ENCODE measurements at places on chromosomes 5 and 9.

DNA sequence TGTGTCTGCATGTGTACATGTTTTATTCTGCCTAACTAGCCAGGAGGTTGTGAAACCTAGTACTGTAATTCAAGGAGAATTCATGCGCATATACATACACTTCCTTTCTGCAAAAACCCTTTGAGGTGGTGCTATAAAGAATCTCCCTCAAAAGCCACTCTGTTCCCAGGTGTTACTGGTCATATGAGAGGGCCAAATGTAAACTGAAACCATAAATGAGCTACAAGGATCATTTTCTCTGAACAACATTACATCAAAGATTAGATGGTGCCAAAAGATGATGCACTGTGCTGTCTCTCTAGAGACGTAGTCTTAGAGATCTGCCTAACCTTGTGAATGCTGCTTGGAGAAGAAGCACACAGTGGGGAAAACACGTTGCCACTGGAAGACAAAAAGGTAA is 15.7 kb downstream of the NREP start:
- peak; percentile 68 for DNase-seq

DNA sequence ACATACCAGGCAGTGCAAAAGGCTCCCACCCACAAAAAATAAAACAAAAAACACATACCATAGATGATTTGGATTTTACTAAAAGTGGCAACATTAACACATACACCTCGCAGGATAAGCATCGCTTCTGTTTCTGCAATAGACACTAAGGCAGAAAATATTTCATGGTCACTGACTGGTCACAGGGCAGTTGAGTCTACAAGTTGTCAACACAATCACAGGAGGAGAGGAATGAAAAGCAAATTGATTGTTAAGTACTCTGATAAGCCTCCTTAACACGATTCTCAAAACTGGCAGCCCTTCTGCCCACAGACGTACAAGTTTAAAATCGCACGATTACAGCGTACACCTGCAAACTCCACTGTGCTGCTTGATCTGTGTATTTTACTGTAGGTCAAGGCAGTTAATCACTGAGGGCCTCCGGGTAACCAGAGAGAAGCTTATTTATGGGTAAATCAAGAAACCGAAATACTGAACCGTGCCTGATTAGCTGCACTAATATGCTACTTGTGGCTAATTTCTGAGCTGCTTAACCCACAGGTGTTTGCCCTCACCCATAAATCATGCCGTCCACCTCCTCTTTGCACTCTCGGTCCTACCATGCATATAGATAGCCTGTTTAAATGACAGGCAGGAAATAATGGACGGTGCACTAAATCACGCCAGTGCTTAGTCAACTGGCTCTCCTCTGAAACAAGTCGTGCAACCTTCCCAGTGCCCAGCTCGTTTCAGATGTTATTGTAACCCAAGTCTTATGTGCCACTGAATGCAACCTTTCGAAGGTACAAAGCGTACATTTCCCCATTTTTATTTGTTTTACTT is 659.4 kb upstream of the ADAMTS16 start:
- no peak for DNase-seq

DNA sequence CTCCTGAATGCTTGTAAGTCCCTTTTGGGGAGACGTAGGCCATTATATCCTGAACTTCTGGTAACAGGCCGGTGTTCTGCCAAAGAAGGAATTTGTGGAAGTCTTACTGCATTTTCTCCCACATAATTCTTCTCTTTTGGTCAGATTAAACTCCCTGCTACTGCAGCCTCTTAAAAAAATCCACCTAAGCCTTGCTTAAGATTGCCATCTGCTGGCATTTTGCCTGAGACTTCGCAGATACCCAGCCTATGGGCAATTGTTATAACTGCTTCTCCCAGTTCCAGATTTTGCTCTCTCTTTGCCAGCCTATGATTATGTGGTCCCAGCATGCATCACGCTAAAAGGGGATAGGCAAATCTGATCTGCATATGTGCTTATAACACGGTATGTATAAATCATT is 391.6 kb upstream of the CHD1 start:
- no peak for DNase-seq

GRCh38 chr5:139670369-139671095 is 22.4 kb downstream of the CXXC5 start:
- no peak for DNase-seq

GRCh38 chr5:135800656-135801055 is 33.8 kb upstream of the SLC25A48 start:
- no peak for DNase-seq

DNA sequence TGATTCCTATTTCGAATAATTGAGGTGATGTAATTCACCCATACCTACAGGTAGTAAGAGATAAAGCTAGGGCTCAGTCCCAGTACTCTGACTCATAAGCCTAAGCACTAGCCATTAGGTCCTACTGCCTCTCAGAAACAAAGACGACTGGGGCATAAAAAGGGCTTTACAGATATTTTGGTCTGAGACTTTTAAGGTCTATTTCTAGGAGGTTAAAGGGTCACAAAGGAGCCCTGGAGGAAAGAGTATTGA is 69.8 kb downstream of the SGCD start:
- DNase-seq = no peak

DNA sequence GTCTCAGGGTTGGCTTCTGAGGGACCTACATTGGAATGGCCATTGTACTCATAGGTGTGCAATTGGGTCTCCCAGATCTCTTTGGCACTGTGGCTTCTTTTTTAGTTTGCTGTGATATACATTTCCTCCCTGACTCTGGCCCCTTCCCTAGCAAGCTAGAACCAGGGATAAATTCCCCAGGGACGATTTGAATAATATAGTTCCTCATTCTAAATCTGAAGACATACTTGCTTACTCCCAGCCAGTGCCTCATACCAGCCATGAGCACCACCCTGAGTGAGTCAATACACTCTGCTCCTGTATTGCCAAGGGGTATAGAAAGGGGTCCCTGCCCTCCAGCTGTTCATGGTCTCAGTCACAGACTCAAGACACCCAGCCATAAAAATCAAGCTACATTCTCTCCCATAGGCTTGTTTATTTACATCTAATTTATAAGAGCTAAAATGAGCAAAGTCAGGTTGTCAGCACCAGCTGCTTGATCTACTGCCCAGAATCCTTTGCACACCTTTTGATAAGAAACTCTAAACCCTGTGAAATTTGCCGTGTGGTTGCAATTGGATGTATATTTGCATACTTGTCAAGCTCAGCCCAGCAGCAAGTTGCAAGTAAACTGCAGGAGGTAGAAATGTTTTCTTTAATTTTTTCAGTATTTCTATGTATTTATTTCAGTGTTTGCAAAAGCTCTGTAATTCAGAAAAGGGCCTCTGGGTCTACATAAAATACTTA is 219.9 kb upstream of the IRX1 start:
- DNase-seq = no peak

- no peak for DNase-seq
These were observed 65.3 kb upstream of the TGFBR1 start for GRCh38 chr9:99039505-99040182.

DNA sequence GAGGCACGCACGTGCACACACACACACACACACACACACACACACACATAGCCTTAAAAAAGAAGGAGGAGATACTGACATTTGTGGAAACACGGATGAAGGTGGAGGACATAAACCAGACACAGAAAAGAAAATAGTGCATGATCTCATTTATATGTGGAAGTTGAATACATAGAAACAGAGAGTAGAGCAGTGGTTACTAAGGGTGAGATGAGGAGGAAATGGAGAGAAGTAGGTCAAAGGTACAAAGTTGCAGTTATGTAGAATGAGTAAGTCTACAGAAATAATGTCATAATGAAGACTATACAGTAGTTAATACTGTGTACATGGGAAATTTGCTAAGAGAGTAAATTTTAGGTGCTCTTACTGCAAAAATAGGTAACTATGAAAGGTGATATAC is 412.2 kb upstream of the CDH9 start:
- no peak for DNase-seq

GRCh38 chr9:106069241-106069640 is 374.9 kb downstream of the TMEM38B start:
- no peak for DNase-seq

GRCh38 chr9:86795047-86795442 is 152.3 kb downstream of the GAS1 start:
- DNase-seq = no peak

DNA sequence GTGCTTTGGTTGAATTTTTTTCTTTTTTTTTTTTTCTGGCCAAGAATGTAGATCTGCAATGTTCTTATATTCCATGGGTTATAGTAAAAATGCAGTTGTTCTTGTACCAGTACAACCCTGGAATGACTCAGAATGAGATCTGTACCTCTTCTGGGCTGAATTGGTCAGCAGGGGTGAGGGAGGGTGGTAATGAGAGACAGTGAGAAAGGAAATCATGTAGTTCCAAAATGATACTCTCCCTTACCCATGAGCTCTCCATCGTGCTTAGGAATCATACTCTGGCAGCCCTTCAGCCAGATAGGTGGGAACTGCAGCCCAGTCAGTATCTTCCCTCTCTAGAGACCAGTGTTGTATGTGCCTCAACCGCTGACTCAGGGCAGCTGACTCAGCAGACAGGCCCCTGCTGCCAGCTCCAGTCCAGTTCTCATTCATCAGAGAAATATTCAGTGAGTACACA is 2.1 kb upstream of the GLIS3 start:
- DNase-seq = no peak

- no peak for DNase-seq
These were observed 30.5 kb downstream of the GRIA1 start for GRCh38 chr5:153520952-153521351.

DNA sequence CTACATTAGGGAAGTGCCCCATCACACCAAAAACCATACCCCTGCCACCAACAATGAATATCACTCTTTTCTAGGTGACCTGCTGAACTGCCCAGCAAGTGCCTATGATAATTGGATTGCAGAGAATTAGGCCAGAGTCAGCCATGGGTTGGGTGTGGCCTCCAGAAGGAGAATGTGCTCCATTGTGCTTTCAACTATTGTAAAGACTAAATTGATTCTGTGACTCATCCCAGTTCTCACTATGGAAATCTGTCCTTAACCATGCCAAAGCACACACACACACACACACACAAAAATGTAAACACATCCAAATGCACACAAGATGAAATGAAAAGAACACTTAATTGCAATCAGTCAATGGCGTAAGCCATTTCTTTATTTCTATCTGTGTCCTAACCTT is 25.7 kb downstream of the DRD1 start:
- no peak for DNase-seq

DNA sequence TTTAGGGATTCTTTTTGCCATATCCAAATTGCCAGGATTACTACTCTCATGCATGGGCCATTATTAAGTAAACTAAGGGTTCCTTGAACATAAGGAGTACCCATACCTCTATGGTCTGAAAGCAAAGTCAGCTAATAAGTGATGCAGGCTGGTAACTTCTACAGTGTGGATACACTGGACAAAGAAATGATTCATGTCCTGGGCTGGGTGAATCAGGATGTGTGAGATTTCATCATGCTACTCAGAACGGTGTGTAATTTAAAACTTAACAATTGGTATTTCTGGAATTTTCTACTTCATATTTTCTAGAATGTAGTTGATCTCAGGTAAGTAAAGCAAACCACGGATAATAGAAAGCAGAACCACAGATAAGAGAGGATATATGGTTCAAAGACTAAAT is 428.8 kb downstream of the CHSY3 start:
- no peak for DNase-seq

DNA sequence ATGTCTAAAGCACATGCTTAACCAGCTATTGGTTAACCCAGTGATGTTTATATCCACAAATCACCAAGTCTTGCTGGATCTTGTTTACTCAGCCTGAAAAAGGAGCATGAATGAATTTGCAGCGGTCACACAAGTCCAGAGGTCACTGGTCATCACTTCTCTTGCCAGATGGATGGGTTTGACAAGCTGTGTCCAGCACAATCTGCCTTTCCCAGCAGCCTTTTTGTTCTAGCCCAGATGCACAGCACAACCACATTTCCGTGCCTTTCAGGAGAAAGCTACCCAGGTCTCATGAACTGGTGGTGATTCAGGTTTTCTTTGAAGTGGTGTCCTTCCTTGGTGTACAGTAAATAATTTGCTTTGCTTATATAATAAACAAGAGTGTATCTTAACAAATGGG is 32.1 kb downstream of the TMEM252 start:
- DNase-seq = no peak

- DNase-seq = no peak
These were observed 16.7 kb upstream of the THG1L start for GRCh38 chr5:157714596-157714864.

DNA sequence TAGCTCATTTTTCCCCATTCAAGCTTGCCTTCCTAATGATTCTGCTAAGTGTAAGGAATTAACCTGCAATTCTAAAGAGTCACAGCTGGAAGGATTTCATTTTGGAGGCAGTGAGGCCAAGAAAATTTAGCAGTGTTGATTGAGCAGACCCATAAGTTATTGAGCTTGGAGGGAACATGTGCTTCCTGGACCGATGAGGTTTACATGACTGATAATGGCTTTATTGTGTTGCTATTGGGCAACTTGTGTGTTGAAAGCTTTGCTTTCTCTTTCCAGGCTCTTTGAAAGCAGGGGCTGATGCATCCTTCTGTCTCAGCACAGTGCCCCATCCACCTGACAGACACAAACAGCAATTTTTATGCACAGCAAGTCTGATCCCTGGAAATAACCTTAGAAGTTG is 398.9 kb upstream of the PCSK5 start:
- DNase-seq = no peak

DNA sequence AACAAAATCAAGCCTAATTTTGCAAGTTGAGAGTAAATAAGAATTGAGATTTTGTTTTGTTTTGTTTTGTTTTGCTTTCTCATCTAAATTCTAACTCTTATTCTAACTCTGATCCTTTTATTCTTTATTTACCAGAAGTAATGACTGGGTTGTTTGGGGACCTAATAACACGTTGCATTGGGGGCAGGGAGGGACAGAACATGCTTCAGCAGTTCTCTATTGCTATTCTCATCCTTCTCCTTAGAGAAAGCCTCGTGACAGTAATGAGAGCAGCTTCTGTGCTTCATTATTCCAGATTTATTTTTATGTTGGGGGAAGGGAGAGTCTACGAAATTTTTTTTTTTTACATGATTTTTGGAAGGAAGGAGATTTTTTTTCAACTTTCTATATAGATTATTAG is 21.1 kb downstream of the CPEB4 start:
- no peak for DNase-seq

- no peak for DNase-seq
These were observed 42.7 kb downstream of the TENT4A start for GRCh38 chr5:6755941-6756340.

DNA sequence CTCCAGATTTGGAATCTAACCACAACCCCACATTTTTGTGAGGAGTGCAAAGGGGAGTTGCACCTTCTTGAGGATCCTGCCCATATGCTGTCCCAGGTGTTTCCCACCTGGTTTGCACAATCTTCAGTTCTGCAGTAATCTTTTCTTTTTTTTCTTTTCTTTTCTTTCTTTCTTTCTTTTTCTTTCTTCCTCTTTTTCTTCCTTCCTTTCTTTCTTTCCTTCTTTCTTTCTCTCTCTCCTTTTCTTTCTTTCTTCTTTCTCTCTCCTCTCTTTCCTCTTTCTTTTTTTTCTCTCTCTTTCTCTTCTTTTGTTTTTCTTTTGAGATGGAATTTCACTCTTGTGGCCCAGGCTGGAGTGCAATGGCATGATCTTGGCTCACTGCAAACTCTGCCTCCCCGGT is 90.0 kb upstream of the FANCC start:
- no peak for DNase-seq

- no peak for DNase-seq
These were observed 500.5 kb downstream of the TMEM232 start for GRCh38 chr5:110225949-110226348.

- DNase-seq = no peak
These were observed 20.8 kb downstream of the PHF2 start for GRCh38 chr9:93597142-93597706.

- DNase-seq = no peak
These were observed 15.8 kb downstream of the CNTFR start for GRCh38 chr9:34573599-34574325.
